ENCODE measurements at places on chromosomes 5 and 9. TPM values are rescaled to one million over a fixed set of nuclear protein-coding genes. Genes with fewer than 3 reads are reported as not detected.

GFI1B gene
- total RNA-seq, result not detected

- DNase-seq, result no peak
These were observed 9.2 kb upstream of the TERT start for GRCh38 chr5:1304033-1304432.

ZNF367 gene
- total RNA-seq, result 3.2 TPM

TMEM215 gene
- total RNA-seq, result not detected

- no peak for DNase-seq
These were observed 51.4 kb downstream of the NEURL1B start for GRCh38 chr5:172692451-172692850.
